ENCODE measurements at places on chromosomes 16 and 17.

DNA sequence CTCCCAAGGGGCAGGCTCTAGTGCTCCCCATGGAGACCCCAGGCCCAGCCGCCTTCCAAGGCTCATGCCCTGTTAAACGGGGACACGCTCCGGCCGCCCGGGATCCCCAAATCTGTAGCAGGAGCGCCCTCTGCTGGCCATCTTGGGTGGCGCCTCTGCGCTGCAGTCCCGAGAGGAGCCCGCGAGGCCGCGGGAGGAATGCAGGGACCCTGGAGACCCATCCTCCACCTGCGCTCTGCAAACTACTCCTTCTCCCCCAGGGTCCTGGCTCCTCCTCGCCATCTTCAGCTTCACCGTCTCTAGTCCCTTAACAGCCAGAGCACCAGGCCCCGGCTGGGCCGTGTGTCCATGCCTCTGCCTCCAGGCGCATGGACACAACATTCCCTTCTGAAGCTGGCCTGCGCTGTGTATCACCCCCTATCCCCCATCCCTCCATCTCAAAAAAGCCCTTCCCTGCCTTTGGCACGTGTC lies 23.6 kb upstream of the KRT17 start:
- peak; percentile 92 for DNase-seq

DNA sequence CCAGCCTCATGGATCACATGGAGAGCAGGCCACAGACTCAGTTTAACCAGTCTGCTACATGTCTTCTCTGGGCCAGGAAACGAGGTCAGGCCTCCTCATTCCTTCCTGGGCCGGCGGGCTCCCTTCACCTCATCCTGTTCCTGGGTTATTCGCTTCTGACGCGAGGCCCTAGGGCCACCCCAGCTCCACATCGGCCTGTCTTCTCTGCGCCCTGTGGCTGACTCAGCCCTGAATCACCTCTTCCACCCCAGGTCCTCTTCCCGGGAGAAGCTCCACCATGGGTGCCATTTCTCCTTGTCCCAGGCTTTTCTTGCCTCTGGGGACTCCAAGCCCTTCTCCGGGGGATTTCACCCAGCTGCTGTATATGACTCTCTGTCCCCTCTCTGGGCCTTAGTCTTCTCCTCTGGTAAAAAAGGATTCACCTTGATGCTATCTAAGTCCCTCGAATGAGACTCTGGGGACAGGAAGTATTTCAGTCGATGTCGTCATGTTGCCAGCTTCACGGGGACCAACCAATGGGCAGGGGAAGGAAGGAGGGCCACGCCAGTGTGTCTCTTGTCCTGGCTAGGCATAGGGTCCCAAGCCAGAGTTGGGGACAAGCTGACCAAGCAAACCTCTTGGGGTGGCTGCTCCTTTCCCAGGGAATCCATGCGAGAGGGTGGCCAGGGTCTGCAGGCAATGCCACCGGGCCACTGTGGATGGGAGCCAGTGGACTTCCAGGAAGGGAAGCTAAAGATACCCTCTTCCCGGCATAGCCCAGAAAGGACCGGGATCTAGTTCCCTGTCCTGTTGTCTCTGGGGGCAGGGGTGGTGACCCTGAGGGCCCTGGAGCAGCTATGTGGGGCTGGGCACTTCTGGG lies 58.7 kb downstream of the SOCS3 start:
- no peak for DNase-seq

DNA sequence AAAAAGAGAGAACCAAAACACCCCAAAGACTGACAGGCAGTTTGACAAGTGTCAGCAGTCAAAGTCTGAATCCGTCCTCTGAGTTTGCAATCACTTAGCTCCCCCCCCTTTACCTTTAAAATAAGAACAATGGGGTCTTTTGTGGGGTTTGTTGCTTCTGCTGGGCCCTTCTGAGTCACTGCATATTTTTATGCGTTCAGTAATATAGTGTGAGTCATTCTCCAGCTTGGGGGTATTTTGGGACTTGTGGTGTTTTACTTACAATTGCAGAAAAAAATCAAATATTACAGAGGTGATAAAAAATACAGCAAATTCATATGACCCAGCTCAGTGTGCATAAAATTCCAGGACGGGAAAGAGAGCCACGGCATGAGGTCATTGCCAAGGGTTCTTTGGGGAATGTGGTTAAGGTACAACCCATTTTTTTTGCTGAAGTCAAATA lies 120.1 kb downstream of the CYLD start:
- no peak for DNase-seq

DNA sequence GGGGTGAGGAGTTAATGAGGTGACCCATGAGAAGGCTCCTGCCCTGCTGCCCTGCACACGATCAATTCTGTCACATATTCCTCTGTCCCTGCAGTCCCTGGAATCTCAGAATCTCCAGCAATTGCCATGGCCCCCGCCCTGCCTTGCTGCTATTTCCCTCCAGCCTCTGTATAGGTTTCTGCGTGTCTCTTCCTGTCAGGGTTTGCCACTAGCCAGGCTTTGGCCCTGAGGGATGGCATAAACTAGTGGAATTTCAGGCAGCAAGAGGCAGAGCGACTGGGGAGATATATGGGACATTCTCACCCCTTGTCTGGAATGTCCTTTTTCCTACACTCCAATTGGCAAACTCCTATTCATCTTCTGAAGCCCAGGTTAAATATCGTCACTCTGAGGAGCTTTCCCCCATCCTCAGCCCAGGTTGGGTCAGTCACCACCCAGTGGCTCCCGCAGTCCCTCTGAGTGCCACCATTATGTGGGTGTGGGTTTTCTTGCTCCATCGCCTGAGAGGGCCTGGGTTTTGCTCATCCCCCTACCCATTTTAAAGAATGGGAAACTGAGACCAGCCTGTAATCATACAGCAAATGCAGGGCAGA lies 15.5 kb upstream of the NATD1 start:
- no peak for DNase-seq

- no peak for DNase-seq
These were observed 53.3 kb upstream of the BCAR1 start for GRCh38 chr16:75304521-75305363.

- no peak for DNase-seq
These were observed 7.3 kb downstream of the MFSD6L start for GRCh38 chr17:8791910-8792270.

GRCh38 chr17:55770196-55770870 lies 19.5 kb downstream of the PCTP start:
- no peak for DNase-seq

DNA sequence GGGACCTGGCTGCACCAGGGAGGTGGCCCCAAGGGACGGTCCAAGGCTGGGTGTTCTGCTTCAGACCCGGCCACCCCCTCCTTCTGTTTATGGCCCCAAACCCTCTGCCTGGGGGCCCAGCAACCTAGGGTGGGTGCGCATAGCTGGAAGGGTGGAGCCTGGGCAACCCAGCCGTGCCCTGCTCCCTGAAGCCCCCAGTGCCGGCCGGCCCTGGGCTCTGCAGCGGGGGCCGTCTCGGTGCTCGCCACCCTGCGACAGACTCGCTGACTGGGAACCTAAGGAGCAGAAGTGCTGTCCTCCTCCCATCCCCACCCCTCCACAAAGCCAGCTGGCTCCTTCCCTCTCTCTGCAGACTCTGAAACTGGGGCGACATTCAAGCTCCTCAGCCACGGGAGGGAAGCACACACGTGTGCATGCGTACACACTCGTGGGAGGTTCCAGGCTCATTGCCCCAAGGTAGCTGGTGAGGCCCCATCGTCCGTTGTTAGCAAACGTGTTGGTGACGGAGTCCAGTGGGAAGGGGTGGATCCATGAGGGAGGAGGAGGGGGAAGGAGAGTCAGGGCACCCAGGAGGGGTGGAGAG lies 43.4 kb downstream of the ENGASE start:
- no peak for DNase-seq

GRCh38 chr17:80953471-80954315 lies 37.9 kb upstream of the CHMP6 start:
- no peak for DNase-seq

DNA sequence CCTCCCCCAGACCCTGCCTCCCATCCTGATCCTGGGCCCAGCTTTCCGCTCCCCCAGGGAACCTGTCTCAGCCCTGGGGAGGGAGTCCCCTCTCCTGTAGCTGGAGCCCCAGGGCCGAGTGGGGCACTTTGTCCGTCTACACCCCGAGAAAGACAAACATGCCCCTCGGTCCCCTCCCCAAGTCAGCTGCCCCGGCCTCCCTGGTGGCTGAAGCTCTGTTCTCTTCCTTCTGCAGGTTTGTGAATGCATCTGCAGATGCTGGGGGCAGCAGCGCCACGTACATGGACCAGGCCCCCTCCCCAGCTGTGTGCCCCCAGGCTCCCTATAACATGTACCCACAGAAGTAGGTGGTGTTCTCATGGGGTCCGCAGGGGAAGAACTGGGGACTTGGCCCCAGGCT lies 20.8 kb downstream of the STAT5A start:
- no peak for DNase-seq

DNA sequence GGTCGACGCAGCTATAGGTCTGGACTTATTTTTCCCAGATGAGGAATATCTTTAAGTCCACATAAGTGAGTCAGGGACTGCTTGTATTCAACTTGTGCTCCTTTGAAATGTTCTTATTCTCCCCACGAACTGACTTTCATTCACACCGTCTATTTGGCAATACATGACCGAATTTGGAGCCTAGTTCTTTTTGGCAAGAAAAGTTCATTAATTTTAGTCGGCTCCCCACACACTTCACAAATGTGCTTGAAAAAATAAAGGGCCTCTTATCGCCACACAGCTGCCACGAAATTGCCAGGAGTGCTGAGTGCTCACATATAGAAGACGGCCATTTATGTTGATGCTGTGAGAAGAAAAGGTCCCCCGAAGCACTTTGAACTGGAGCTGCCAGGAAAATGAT lies 152.6 kb downstream of the PRKCA start:
- DNase-seq: no peak
